ENCODE measurements at places on chromosomes 16 and 17.

GRCh38 chr16:12403746-12404658 is 399.7 kb downstream of the CPPED1 start:
- no peak for DNase-seq

DNA sequence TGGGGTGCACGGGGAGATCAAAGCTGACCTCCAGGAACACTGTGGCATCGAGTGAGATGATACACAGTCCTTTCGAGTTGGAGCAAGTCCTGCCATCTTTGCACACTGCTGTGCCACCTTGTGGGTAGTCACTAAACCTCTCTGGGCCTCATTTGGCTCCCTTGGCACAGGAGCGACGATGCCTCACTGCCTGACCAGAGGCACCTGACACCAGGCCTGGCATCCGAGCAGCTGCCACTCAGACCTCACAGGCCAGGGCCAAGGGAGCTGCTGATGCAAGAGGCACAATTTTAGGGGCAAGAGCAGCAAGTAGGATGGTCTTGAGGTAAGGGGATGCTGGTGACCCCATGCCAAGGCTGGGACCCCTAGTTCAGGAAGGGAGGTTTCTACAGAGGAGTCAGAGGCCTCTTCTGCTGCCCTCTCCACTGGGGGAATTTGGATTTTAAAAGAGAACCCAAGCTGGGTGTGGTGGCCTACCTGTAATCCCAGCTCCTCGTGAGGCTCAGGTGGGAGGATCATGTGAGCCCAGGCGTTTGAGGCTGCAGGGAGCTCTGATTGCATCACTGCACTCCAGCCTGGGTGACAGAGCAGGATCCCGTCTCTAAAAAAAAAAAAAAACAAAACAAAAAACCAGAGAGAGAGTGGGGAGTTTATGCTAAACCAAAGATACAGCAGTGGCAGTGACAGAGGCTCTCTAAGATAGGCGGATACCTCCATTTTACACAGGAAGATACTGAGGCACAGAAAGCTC is 6.7 kb upstream of the ADGRG1 start:
- no peak for DNase-seq

DNA sequence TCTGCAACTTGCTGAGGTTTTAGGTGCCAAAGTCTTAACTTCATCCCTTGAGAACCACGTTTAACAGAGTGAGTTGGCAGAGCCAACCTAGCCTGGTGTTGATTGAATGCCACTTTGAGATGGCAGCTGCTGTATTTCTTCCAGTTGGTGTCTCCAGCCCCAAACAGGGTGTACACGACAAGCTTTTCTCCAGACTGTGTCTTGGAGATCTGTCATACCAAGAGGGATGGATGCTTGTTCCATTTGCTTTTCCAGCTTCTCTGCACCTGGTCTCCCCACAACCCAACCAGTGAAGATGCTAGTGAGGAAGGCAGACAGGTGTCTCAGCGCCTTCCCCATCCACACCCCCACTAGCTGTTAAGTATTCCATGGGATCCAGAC is 141.1 kb upstream of the HS3ST2 start:
- DNase-seq, result no peak

GRCh38 chr16:48611329-48612137 is 1.6 kb upstream of the N4BP1 start:
- no peak for DNase-seq

- DNase-seq, result no peak
Observed at GRCh38 chr16:31412750-31413149, 15.4 kb downstream of the COX6A2 start.

DNA sequence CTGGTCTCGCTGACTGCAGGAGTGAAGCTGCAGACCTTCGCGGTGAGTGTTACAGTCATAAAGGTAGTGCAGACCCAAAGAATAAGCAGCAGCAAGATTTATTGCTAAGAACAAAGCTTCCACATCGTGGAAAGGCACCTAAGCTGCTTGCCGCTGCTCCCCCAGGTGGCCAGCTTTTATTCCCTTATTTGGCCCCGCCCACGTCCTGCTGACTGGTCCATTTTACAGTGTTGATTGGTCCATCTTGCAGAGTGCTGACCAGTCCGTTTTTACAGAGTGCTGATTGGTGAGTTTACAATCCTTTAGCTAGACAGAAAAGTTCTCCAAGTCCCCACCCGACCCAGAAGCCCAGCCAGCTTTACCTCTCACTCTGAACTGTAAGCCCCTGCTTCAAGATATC is 227.8 kb downstream of the ABCC12 start:
- DNase-seq, result no peak

GRCh38 chr17:82101301-82101715 is 3.3 kb upstream of the FASN start:
- no peak for DNase-seq

DNA sequence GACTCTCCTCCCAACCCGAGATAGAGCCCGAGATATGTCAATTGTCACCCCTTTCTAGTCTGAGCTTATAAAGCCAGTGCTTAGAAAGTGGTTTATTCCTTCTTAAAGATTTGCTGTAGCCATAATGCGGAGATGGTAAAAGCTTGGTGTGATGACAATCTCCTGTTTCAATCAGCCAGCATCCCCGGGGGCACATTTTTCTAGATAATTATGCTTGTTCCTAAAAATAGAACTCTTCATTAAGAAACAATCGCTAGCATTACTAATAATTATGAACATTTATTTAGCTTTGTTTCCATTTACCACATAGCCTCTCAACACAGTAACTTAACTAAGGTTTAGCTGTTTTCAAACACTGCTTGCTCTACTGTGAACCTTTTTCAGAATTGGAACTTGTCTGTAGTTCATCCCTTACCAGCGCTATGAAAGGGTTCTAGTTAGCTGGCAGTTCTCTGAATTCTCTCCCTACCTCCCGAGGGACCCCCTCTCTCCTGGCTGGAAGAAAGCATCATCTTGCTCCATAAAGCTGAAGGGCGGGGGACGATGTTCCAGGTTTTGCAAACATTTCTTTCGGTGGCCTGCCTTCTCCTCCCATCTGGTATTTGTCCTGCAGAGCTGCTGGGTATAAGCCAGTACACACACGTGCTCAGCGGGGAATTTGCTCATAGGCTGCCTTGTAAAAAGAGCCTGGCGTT is 922 bp upstream of the MRPL58 start:
- DNase-seq, result peak; percentile 82

DNA sequence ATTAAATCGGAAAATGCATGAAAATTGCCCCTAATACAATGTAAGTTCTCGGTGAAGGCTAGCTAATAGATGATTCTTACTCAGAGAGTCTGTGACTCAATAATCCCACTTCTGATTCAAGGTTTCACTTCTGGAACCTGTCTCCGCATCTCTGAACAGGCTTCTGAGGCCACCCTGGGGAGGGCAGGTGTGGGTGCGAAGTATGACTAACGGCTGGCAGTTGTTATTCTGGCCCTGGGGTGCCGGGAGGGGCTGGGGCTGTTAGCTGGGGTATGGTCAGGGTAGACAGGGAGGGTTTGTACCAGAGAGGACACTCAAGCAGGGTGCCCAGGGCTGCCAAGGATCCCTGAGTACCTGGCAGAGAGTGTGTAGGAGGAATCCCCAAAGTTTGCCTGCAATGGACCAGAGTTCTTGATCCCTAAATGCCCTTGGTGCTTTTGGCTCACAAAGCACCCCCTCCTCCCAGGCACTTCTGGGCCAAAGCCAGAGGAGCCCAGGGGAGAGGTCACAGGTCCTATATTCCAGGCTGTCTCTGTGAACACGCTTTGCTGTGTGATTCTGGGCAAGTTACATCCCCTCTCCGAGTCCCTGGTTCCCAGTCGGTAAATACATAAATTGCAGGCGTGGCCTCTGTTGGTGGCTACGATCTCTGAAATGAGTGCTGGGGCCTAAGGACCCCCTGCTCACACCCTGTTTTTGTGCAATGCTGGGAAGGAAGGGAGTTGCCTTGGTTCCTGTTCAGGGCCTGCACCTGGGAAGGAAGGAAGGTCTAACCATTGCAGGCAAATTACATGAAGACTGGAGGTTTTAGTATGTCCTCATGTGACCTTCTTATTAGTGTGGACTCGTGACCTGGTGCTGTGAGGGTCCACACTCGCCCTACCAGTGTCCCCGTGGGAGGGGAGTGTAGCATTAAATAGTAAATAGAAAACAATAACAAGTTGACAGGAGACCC is 49.9 kb upstream of the CPNE2 start:
- DNase-seq, result peak; percentile 83

GRCh38 chr16:83233153-83233552 is 574.6 kb upstream of the HSBP1 start:
- DNase-seq, result peak; percentile 67

DNA sequence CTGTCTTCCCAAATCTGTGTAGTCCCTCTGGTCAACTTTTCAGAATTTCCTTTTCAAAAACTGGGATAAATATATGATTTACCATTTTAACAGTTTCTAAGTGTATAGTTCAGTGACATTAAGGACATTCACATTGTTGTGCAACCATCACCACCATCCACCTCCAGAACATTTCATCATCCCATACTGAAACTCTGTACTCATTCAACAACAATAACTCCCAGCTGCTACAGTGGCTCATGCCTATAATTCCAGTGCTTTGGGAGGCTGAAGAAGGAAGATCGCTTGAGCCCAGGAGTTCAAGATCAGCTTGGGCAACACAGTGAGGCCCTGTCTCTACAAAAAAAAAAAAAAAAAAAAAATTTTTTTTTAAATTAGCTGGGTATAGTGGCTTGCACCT is 131.0 kb downstream of the AATF start:
- peak; percentile 75 for DNase-seq

- DNase-seq, result no peak
Observed at GRCh38 chr16:2531371-2531695, at the start of gene CEMP1. Gene CEMP1 (minus strand): TSS chr16:2531408. CDS start chr16:2531073, 335 bp downstream.

DNA sequence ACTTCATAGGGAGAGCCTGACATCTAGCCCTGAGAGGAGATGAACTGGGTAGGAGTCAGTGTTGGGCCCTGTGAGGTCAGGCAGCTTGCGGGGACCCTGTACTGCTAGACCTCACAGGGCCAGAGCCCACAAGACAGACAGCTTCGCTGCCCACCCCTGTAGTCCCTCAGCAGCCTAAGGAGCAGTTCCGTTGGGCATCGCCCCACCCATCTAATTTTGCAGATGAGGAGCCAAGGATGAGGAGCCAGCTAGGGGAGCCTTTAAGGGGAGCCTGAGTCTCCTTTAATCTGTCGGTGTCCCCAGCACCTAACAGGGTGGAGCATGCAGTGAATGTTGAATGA is 755 bp upstream of the TUFM start:
- no peak for DNase-seq

- peak; percentile 80 for DNase-seq
Observed at GRCh38 chr16:77579351-77579891, 142.9 kb upstream of the NUDT7 start.

DNA sequence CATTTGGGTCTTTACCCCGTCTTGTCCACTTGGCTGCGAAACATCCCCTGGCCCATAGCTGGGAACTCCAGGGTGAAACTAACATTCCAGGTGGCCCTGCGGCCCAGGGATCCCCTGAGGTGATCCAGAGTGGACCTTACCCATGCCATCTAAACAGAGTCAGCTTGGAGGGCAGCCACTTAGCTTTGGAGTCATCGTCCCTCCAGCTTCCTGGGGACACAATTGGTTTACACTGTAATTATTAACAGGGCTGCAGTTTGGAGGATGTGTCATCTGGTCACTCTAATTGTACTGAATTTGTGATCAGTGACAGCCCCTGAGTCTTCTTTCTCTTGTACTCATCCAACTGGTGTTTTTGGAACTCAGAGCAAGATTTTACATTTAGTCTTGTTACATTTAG is 149.9 kb downstream of the ENGASE start:
- DNase-seq, result no peak

DNA sequence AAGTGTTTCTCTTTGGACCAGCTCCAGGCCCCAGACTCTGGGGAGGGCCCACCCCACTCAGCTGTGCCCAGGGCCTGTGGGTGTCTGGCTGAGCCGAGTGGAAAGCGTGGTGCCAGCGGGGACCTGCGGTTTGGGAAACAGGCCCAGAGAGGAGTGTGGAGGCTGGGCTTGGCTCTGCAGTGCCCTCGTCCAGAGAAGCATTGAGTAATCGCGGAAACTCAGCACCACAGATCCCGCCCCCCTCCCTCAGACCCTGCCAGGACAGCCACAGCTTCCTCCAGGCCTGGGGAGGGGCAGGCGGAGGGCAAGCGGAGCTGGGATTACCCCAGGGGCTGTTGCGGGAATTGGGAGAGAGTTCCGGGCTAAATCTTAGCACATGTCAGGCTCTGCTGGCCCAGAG is 14.6 kb upstream of the PITPNA start:
- peak; percentile 91 for DNase-seq

- DNase-seq, result peak; percentile 10
Observed at GRCh38 chr16:74035816-74036215, 260.8 kb upstream of the PSMD7 start.

DNA sequence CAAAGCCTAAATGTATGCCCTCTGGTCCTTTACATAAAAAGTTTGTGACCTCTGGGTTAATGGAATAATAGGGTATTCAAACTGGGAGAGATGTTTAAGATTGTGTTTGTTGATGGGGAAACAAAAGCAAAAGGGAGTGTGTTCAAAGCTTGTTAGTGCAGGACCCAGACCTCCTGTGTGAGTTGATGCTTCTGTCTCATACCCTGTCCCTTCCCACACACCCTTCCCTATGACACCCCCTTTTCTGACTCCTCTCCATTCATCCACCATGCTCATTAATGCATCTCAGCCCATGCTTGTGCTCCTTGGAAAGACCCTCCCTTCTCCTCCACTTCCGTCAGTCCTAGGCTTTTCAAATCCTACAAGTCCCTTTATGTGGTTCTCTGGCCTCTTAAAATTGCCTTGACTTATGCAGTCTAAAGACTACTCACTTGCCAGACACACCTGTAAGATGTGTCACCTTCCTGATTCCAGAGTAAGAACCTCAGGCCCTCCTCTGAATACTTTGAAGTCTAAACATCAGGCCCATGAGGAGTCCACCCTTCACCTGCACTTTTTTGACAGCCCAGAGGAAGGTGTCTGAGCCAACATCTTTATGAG is 128.0 kb upstream of the CACNG5 start:
- no peak for DNase-seq

DNA sequence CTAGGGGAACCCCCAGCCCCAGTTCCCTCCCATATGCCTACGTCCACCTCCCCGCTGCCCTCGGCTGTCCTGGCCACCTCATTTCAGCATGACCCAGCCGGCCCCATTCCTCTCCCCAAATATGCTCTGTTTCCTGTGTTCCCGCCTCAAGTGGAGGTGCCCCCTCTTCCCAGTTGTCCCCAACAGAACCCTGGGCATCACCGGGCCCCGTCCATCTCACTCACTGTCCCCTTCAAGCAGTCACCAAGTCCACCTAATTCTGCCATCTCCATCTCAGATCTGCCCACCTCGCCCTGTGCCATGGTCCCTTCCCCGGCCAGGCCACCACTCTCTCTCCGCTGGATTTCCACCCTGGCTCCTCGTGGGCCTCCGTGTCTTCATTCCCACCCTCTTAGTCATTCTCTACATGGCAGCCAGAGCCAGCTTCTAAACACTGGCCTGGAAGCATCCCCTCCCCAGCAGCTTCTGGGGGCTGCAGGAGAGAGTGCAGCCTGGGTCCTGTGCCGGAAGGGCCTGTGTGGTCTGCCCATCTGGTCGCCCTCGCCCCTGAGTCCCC is 12.8 kb downstream of the CDK3 start:
- no peak for DNase-seq

All from iris pigment epithelial cell (primary cell).